PC-3 (cell line): ENCODE measurements at places on chromosomes 5 and 9.
A peak's percentile ranks its signal among the peaks of the same experiment; 100 is the strongest.

DNA sequence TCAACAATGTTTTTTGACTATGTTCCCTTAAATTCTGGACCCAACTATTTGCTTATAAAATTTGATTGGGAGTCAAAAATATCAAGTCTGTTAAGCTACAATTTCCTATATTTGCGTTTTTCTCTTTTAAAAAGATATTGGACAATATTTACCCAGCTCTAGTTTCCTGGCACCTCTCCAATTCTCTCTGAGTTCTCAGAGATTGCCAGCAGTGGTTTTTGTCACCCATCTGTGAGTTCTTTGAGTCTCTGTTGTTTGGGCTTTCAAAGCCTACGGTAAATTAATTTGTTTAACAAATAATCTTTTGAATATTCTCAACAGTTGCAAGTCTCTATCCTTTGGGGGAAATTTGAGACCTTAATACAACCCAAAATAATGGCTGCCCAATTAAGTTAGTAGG lies 174.2 kb upstream of the PUM3 start:
- DNase-seq, result no peak

- peak; percentile 75 for DNase-seq
Measured at GRCh38 chr5:145936401-145937131, at the start of gene SH3RF2. Gene SH3RF2, plus strand, starts transcription at chr5:145936578. Its CDS starts 1,351 bp downstream, at chr5:145937929.

DNA sequence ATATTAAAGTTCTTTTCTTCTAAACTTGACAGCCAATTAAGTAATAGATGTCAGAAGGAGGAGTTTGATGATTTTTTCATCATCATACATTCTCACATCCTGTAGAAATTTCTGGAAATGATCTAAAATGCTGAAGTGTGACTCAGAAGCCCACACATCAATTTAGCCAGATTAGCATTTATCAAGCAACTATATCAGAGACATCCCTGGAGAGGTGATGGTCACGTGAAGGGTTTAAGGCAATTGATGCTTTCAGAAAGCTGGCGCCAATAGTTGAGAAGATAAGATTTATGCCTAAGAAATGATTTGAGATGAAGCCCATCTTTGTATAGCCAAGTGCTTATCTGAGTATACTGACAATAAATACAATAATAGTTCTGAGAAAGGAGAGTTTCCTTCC lies 162.9 kb upstream of the RORB start:
- DNase-seq, result no peak

- DNase-seq, result no peak
Measured at GRCh38 chr5:111626473-111627148, 114.3 kb upstream of the STARD4 start.

DNA sequence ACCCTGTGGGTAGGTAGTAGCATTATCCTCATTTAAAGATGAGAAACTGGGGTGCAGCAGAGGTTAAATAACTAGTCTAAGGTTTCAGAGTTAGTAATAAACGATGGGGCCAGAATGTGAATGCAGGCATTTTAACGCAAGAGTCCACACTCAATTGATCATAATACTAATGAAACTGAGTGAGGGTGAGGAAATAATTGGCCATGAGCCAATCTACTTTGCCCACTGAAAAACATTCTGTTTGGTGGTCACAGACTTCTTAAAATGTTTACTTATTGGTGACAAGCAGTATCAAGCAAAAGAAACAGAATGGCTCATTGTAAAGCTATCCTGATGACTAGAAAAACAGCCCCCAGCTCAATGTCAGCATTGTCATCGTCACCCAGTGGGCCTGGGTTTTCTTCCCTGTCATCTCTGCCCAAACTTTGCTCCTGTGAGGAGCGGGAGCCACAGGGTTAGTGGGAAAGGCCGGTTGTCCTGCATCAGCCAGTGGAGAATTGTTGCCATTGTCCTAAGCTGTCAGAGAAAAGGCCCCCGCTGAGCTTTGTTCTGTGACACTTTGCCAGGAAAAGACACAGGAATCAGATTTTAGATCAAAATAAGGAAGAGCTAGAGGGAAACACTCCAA lies 77.3 kb upstream of the MAN2A1 start:
- no peak for DNase-seq

- no peak for DNase-seq
Measured at GRCh38 chr9:108166519-108166918, 677.0 kb upstream of the KLF4 start.

DNA sequence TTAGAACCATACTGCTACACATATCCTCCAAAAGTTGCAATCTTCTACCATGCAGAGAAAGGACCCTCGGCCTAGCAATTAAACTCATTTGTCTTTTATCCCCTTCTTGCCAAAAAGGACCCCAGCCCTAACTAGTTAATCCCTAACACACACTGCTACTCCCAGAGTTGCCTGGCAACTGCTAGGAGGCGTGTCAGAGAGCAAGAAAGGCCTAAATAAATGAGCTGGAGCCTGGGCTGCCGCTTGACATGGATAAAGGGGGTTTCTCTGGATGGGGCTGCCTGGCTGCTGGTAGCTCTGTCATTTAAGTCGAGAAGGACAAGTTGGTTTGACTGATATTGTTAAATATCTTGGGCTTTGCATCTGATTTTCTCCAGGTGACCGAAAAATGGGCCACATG lies 194.8 kb downstream of the CRB2 start:
- DNase-seq, result no peak

DNA sequence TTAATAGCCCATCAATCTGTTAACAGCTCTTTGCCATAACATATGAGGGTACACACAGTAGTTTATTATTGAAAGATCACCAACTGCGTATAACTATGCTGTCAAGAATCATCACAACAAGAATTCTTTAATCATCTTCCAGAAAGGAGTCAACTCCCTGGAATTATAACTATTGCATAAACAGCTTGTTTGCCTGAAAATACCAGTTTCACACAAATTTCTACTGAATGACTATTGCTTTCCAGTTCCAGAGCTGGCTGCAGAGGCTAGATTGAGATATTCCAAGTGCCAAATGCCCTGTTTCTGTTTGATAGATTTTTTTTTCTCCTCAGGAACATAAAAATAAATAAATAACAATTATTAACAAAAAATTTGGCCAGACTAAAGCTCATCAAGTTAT lies 444.7 kb downstream of the TLE1 start:
- DNase-seq, result no peak

GRCh38 chr5:74257060-74257527 lies 383.4 kb downstream of the ENC1 start:
- no peak for DNase-seq

- DNase-seq, result no peak
Measured at GRCh38 chr9:135563858-135564257, 2.3 kb downstream of the PAEP start.

DNA sequence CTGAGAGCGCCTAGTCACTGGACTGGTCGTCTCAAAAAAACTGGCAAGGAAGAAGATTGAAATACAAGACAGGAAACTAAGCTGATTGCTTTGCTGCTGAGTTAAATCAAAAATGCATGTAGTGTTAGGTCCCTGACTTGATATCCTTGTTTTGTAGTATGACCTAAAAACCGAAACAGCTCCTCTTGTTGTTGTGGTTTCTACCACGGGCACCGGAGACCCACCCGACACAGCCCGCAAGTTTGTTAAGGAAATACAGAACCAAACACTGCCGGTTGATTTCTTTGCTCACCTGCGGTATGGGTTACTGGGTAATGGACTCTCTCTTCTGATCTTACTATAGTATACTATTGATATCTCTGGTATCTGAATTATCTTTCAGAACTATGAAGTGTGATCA lies 4.3 kb downstream of the MTRR start:
- DNase-seq, result no peak

GRCh38 chr9:37290940-37291485 lies 131.5 kb upstream of the GRHPR start:
- DNase-seq, result peak; percentile 52

DNA sequence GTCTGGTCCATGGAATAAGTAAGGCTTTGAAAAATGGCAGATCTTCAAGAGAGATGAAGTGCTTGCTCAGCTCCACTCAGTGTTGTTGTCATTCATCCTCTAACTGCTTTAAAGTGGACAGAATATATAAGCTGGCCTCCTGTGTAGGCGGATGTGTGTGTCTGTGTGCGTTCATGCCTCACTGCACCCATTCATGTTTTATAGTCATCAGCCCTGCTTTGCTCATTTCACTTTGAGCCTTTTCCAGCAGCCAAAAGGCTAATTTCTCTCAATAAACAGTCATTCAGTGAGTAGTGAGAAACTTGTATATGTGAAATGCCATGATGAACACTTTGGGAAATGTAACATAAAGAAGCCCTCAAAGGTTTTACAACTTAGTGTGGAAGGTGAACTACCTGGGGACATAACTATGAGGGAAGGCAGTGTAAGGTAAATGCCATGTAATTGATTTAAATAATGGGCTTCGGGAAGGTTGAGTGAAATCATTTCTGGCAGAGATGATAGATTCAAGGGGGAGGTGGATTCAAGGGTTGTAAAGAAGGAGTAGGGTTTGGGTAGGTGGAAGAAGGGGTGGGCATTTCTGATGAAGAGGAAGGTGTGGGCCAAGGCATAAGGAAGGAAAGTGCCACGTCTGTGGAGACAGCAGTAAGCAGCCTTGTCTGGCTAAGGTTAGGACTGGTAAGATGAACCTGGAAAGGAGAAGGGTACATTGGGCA lies 15.7 kb downstream of the TTC23L start:
- DNase-seq, result peak; percentile 30

DNA sequence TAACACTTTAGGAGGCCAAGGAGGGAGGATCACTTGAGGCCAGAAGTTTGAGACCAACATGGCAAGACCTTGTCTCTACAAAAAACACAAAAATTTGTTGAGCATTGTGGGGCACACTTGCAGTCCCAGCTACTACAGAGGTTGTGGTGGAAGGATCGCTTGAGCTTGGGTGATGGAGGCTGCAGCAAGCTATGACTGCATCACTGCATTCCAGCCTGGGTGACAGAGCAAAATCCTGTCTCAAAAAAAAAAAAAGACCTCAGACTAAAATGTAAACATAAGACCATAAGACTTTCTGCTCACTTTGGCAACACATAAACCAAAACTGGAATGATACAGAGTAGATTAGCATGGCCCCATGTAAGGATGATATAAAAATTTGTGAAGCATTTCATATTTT lies 24.6 kb upstream of the NANS start:
- no peak for DNase-seq

- peak; percentile 36 for DNase-seq
Measured at GRCh38 chr5:135140446-135141204, 106.6 kb upstream of the PITX1 start.

DNA sequence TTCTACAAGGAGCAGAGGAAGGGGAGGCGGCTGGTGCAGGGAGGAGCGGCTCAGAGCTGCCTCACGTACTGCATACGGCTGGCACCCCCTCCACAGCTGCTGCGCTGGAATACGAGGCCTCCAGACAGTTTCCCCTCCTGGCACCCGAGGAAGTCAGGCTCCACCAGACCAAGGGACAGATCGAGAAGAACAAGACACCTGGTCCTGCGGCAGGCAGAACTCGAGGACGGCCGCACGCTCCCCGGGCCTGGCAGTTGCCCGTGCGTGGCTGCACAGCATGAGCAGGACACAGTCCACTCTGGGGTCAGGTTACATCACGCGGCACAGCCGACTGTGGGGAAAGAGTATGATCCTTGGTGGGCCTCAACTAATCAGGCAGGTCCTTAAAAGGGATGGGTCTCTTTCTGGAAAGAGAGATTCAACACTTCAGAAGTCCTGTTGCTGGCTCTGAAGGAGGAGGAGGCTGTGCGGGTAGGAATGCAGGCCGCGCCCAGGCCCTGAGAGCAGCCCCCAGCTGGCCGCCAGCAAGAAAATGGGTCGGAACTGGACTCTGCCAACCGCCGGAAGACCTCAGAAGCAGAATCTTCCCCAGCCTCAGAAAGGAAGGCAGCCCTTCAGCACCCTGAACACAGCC lies 11.6 kb downstream of the UBAC1 start:
- no peak for DNase-seq

GRCh38 chr9:36488389-36488756 lies 84.3 kb upstream of the MELK start:
- DNase-seq, result no peak

DNA sequence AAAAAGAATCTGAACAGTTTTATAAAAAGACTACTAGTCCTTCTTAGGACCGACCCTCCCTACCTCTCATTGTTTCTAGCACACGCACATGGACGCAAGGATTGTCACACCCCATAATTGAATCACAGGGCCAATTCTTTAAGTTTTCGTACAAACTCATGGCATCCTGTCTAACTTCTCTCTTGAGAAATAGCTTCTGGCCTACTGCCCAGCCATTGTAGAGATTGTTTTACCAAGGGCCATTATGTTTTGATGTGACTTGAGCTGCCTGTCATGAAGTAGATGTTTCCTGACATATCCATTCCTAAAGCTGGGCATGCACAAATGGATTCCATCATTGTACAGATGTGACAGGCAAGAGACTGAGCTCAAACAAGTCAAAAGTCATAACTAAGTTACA lies 1672.1 kb upstream of the C9orf72 start:
- DNase-seq, result no peak

DNA sequence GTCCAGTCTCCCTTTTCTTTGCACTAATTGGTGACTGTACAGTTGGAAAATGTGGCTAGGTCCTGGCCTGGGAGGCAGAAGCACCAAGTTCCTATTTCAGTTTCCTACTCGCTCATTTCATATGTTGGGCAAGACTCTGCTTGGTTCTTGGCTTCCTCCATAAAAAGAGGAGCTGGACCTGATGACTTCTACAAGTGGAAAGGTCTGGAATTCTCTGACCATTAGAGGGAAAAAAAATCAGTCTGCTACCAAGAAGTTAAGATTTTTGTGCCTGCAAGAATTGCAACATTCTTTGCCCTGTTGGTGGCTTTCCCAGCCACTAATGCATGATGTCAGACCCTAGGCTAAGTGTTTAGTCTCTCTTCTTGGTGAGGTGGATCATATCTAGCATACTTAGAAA lies 91.5 kb downstream of the WDR41 start:
- DNase-seq, result no peak

- no peak for DNase-seq
Measured at GRCh38 chr9:69463497-69464068, 138.6 kb downstream of the ENTREP1 start.

DNA sequence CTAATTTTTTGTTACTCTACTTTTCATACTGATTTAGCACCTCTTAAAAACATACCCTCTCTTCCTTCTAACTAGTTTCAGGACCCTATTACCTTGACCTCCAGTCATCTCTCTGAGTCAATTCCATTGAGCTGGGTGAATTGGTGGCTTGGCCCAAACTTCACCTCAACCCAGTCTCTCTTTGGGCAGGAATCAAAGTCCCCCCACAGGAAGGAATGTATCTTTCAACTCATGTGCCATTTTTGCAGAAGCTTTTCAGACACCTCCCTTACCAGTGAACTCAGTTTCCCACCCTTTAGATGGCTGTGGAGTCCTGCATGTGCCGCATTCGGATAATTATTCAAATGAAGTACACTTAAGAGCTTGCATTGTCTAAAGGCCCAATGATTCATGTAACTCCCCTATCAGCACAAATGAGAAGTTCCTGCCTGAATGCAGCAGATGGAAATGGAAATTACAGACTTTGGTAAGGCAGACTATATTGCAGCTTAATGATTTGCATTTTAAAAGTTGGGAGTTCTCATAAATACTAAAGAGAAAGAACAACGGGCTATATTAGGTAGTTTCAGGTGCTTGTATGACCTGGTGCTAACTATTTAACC lies 693.5 kb downstream of the PTPRD start:
- no peak for DNase-seq

- peak; percentile 73 for DNase-seq
Measured at GRCh38 chr5:159156426-159157238, 52.7 kb downstream of the RNF145 start.

- DNase-seq, result no peak
Measured at GRCh38 chr5:173493846-173494245, 122.6 kb downstream of the BOD1 start.
